ENCODE measurements at places on chromosomes 7 and 10. TPM values are rescaled to one million over a fixed set of nuclear protein-coding genes. Genes with fewer than 3 reads are reported as not detected.

ZNF775 gene
- 3.7 TPM for total RNA-seq

NCF1 gene
- total RNA-seq, result 0.11 TPM

MOGAT3 gene
- total RNA-seq, result not detected

ZNF853 gene
- 2.3 TPM for total RNA-seq

AASS gene
- total RNA-seq, result 0.12 TPM

PPP1R9A gene
- total RNA-seq, result 4.4 TPM

TAS2R40 gene
- not detected for total RNA-seq

COL13A1 gene
- total RNA-seq, result 0.21 TPM

CDH23 gene
- total RNA-seq, result 3.2 TPM

VPS50 gene
- total RNA-seq, result 7.0 TPM

RSPH10B gene
- not detected for total RNA-seq

LRIT1 gene
- total RNA-seq, result not detected

HOGA1 gene
- 2.3 TPM for total RNA-seq

STEAP1 gene
- 17.0 TPM for total RNA-seq

PPP1R17 gene
- total RNA-seq, result not detected

UBTD1 gene
- total RNA-seq, result 15.6 TPM

UNCX gene
- not detected for total RNA-seq

CPN1 gene
- 0.19 TPM for total RNA-seq

RPA3 gene
- total RNA-seq, result 73.6 TPM

LRRC18 gene
- total RNA-seq, result not detected

SSC4D gene
- total RNA-seq, result 1.5 TPM

GIMAP4 gene
- total RNA-seq, result not detected

AUTS2 gene
- 5.2 TPM for total RNA-seq

TEX36 gene
- not detected for total RNA-seq

KIF5B gene
- total RNA-seq, result 76.8 TPM

NUTM2A gene
- total RNA-seq, result 0.08 TPM

KCNH2 gene
- total RNA-seq, result 5.7 TPM

NEURL1 gene
- 0.78 TPM for total RNA-seq

GLUD1 gene
- total RNA-seq, result 105 TPM

ZNF92 gene
- total RNA-seq, result 5.2 TPM

FFAR4 gene
- total RNA-seq, result 0.13 TPM

PRKAR2B gene
- 2.4 TPM for total RNA-seq

PLAC9 gene
- not detected for total RNA-seq

COX19 gene
- total RNA-seq, result 6.1 TPM

TMEM213 gene
- not detected for total RNA-seq
